ENCODE measurements at places on chromosomes 11 and 22.

GRCh38 chr11:101128571-101129202, 926 bp downstream of the PGR start:
- DNase-seq = no peak

DNA sequence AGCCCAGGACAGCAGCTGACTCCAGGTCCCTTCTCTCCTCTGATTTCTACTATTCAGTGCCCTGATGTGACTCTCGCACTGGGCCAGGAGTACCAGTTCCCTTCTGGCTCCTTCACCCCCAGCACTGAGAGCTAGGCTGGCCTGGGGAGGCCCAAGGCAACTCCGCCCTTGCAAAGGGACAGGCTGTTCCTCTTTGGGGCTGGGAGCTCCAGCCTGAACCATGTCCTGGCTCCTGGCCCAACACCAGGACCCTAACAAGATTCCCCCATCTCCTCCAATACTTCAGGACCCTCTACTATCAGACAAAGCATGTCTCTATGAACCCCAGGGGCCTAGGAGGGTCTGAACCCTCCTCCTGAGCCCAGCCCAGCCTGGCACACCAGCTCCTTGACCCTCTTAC, 12.5 kb downstream of the CREB3L1 start:
- no peak for DNase-seq

- no peak for DNase-seq
Observed at GRCh38 chr11:2687223-2687530, 12.6 kb downstream of the KCNQ1OT1 start.

DNA sequence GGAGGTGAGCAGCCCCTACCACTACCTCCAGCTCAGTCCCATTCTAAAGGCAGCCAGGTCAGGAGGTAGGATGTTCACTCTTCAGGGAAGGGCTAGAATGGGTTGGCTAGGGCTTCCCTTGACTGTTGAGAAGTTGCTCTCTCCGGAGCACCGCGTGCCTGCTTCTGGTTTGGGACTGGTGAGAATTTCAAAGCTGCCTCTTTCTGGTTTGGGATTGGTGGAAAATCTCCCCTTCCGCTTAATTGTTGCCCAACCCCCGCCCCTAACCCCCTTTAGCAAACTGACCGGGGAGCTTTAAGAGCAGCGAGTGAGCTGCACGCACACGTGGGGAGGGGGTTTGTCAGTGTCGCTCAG, 686 bp downstream of the USP2 start:
- no peak for DNase-seq

DNA sequence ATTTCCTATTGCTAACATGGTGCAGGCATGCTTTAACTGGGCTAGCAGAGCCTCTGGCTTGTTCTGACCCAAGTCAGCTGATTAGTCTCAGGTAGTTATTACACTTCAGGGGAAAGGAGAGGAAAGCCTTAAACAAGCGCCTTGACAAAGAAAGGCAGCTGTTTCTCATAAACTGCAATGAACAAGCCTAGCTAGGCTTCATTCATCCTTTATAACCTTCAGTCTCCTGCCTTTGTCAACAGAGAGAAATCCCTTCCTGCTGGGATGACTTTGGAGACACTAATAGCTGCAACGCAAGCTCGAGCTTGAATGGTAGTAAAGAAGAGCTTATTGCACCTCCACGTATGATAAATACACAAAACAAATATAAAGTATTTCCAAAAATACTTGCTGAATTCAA, 68.4 kb downstream of the CCDC34 start:
- no peak for DNase-seq

GRCh38 chr11:132050049-132050448, 679.6 kb downstream of the NTM start:
- no peak for DNase-seq

- DNase-seq = no peak
Observed at GRCh38 chr11:120918257-120918656, 105.6 kb upstream of the TBCEL start.

GRCh38 chr11:62921201-62921572, at the start of gene CHRM1:
Gene CHRM1, minus strand, starts transcription at chr11:62921363. Its CDS starts 10,263 bp downstream, at chr11:62911100.
- no peak for DNase-seq

- DNase-seq = no peak
Observed at GRCh38 chr11:31877083-31877482, 66.0 kb upstream of the PAX6 start.

DNA sequence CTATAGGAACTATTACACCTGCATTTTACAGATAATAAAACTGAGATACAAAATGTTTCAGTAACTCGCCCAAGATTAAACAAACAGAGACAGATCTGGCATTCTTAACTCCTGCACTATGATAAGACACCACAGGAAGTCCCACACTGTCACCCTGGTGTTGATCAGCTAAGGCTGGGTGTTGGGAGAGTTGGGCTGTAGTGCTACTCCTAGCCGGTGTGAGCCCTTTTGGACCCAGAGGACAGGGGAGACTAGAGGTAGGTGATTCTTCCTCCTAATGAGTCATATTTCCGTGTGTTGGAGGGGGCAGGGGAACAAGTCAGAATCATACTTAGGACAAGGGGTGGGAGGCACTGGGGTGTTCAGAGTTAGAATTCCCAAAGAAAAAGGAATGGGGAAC, 353.2 kb upstream of the TENM4 start:
- no peak for DNase-seq

- no peak for DNase-seq
Observed at GRCh38 chr11:66068154-66068821, 1.8 kb upstream of the PACS1 start.

GRCh38 chr11:70078781-70079616, 882 bp downstream of the ANO1 start:
- DNase-seq = no peak

GRCh38 chr22:32733196-32733768, 68.2 kb upstream of the TIMP3 start:
- no peak for DNase-seq

GRCh38 chr11:69516526-69516925, 35.1 kb downstream of the LINC01488 start:
- no peak for DNase-seq

GRCh38 chr11:44870181-44870580, 80.5 kb downstream of the TP53I11 start:
- no peak for DNase-seq

DNA sequence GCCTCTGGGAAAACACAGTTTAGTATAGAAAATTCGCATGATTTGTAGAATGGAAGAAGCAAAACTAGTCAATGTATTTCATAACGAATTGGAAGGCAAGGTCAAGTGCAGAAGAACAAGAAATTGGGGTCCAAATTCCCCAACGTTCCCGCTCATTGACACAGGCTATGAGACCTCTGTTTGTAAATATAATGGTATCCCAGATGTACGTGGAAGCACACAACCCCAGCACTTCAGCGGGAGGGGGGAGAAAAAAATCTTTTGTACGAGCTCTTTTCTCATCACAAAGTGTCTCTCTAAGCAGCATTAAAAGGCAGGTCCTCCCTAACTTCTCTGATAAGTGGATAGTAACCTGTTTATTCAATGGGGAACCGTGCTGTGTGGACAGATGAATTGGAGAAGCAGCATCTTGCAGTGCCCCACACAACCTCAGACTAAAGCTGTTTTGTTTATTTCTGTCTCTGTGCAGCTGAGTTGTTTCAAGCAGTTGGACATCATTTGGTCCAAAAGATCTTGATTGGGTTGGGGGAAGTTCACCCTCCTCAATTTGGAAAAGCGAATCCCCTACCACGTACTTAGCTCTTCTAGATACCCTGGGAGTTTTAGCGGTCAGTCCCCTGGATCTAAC, 1.1 kb upstream of the GAB2 start:
- DNase-seq = no peak

GRCh38 chr11:69494851-69495250, 13.4 kb downstream of the LINC01488 start:
- DNase-seq = no peak

- no peak for DNase-seq
Observed at GRCh38 chr11:64842851-64843685, 1.4 kb downstream of the CDC42BPG start.

- no peak for DNase-seq
Observed at GRCh38 chr22:28833276-28833923, 33.0 kb upstream of the XBP1 start.

- DNase-seq = no peak
Observed at GRCh38 chr11:71119656-71120269, 132.6 kb downstream of the SHANK2 start.

DNA sequence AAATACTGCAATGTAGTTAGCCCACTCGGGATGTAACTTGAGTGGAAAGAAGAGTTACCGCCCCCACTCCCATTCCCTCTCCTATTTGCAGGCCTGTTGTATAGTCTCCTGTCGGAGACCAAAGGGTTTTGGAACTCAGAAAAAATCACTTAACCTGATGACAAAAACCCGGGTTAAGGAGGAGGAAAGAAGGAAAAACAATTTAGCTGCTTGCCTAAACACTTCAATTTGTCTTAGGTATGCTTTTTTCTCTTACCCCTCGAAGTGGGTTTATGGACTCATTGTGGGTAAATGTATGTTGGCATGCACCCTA, 2.2 kb downstream of the YAP1 start:
- DNase-seq = no peak

DNA sequence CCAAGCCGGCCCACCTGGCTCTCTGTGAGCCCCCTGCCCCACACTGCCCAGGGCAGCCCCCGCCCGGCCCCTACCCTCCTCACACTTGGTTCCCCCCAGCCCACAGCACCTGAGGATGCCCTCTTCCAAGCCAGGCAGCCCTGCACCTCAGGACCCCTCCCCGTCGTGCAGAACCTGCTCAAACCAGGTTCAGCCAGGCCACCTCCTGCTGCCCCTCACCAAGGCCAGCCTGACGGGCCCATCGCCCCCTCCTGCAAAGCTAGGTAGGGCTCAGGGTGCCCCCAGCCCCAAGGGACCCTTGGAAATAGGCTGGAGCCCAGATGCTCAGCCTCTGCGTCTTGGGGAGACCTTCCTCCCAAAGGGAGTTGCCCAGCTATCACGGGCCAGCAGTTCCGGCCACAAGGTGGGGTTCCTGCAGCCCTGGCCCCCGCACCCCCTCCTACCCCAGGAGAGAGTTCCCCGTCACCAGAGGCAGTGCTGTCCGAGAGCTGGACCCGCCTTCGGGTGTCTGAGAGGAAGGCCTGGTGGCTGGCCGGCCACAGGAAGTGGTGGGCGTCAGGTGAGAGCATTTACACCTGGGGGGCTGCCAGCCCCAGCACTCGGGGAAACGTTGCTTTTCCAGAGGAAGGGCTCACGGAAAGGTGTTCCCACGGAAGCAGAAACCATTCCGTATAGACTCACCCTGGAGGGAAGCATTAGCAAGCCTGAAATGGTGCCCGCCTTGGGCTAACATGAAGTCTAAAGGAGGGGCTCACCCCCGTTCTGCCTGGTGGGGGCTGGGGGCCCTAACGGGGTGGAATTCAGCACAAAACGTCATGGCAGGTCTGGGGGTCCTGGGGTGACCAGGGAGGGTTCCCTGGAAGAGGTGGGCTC, 3.2 kb upstream of the SYT8 start:
- DNase-seq = no peak

All from NCI-H2107 (cell line).